GM13977 (cell line): ENCODE measurements at places on chromosomes 2 and 18.

DNA sequence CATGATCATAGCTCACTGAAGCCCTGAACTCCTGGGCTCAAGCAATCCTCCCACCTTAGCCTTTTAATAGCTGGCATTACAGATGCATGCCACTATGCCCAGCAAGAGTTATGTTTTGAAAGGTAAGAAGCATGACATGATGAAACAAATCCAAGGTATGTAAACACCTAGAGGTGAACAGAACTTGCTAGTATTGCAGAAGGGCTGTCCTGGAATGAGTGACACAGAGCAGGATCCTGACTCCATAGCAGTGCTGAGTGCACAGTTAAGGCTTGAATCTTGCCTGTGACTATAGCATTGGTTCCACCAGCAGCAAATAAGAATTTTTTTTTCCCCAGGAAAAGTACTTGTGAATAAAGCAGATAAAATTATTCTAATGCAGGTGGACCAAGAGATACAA is 309.5 kb downstream of the PIK3C3 start:
- no peak for DNase-seq

DNA sequence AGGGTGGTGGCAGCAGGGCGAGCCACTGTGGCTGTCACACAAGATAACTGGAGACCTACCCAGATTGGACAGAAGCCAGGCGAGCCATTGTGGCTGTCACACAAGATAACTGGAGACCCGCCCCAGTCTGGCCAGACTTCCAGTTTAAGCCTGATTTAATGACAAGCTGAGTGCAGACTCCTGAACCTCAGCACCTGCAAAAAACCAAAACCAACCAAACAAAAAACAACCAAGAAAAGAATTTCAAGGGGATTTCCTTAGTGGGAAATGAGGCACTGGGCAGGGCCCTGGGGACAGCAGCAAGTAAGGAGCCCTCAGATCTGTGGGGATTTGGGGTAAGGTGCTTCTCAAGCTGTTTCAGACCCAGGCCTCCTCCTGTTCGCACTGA is 95.2 kb upstream of the BOD1L2 start:
- DNase-seq: peak; percentile 62

GRCh38 chr18:59957957-59958356 is 58.2 kb downstream of the PMAIP1 start:
- DNase-seq: no peak

GRCh38 chr2:120250640-120251039 is 2.0 kb upstream of the RALB start:
- DNase-seq: no peak

- DNase-seq: no peak
Observed at GRCh38 chr2:218003281-218003944, 618 bp upstream of the TNS1 start.

- DNase-seq: no peak
Observed at GRCh38 chr2:121189661-121190381, 95.2 kb downstream of the TFCP2L1 start.

DNA sequence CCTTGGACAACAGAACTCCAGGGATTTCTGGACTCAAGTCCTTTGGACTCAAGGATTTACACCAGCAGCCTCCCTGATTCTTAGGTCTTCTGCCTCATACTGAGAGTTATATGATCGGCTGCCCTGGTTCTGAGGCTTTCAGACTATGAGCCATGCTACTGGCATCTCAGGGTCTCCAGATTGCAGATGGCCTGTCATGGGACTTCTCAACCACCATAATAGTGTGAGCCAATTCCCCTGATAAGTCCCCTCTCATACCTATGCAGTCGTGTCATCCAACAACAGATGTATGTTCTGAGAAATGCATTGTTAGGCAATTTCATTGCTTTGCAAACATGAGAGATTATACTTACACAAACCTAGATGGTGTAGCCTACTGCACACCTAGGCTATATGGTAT is 61.4 kb upstream of the MSTN start:
- DNase-seq: no peak

DNA sequence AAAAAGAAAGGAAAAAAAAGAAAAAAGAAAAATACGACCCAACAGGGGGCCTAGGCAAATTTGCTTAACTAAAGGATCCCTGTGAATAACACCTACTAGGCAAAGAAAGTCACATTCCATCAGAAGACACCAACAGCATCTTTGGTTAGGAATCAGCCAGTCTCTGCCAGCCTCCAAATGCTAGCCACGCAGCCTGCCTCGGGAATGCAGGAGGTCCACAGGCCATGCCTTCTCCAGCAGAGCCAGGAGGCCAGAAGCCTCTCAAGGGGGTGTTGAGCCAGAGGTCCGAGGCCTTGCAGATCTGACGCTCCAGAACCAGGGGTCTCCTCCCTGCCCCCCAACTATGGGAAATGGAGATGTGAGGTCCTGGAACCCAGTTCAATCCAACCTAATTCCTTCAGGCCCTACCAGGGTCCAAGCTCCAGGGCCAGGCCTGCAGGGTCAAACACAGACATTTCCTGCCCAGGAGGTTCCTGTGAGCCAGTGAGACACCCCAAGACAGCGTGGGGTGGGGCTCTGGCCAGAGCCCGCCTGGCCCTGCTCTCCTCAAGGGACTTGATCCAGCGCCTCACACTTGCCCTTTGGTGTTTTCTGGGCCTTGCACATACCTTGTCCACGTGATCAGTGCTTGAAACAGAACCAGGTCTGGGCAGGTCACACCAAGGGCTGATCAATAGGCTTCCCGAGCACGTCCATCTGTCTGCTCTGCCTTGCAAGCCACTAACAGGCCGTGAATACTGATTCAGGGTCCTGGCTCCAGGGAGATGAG is 289.6 kb upstream of the ID2 start:
- DNase-seq: no peak
